Fibroblast of skin of scalp (primary cell): ENCODE measurements at places on chromosomes 16 and 17.
A peak's percentile ranks its signal among the peaks of the same experiment; 100 is the strongest.

DNA sequence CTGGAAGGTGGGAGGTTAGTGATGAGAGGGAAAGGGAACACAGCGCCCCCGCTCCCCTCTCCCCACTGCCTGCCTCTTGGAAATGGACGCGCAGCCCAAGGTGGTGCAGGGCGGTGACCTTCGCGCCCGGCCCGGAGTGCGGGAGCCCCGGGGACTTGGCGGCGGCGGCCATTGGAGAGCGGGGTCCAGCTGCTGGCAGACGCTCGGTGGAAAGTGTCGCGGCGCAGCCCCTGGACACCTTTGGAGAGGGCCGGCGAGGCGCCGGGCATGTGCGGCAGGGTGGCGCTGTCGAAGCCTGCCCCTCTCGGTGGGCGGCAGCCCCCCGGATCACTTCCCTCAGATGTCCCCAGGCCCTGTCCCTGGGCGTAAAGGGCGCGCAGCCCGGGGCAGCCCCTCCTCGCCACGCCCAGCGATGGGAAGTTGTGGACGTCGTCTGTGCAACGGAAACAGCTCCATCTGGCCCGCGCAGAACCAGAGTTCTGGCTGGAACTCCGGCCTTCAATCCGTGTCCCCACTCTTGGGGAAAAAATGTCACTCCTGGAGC lies 16.7 kb downstream of the SALL1 start:
- no peak for DNase-seq

DNA sequence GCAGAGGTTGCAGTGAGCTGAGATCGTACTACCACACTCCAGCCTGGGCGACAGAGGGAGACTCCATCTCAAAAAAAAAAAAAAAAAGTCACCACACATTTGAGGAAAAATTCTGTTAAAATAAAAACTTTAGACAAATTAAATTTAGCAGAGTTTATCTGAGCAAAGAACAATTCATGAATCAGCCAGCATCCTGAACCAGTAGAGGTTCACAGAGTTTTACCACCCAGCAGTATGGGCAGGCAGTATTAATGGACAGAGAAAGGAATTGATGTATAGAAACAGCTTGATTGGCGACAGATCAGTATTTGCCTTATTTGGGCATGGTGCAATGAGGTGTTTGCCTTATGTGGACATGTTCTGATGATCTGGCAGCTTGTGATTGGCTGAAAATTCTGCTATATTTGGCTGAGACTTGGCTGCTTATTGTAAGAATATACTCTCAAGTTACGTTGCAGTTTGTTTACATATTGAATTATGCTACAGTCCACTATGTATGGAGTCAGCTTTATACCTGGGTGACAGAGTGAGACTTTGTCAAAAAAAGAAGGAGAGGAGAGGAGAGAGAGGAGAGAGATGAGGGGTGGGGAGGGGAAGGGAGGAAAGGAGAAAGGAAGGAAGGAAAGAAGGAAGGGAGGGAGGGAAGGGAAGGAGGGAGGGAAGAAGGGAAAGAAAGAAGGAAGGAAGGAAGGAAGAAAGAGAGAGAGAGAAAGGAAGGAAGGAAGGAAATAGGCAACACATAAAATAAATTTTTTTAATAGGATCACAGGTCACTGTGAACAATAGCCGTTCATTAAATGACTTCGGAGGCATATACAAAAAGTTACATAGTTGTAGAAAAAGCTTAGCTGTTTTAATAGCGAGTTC lies 14.6 kb downstream of the ABCC3 start:
- DNase-seq = peak; percentile 29

GRCh38 chr17:82848022-82848592 lies 8.3 kb upstream of the ZNF750 start:
- DNase-seq = peak; percentile 77

- no peak for DNase-seq
Observed at GRCh38 chr16:12600116-12600515, 203.6 kb downstream of the CPPED1 start.
